Stimulated activated CD4-positive, alpha-beta T cell treated with anti-CD3 and anti-CD28 coated beads, Interleukin-1b, Interleukin-23, amount 100 ng/mL, for 1 hour (primary cell): ENCODE measurements at places on chromosomes 12 and 14.

DNA sequence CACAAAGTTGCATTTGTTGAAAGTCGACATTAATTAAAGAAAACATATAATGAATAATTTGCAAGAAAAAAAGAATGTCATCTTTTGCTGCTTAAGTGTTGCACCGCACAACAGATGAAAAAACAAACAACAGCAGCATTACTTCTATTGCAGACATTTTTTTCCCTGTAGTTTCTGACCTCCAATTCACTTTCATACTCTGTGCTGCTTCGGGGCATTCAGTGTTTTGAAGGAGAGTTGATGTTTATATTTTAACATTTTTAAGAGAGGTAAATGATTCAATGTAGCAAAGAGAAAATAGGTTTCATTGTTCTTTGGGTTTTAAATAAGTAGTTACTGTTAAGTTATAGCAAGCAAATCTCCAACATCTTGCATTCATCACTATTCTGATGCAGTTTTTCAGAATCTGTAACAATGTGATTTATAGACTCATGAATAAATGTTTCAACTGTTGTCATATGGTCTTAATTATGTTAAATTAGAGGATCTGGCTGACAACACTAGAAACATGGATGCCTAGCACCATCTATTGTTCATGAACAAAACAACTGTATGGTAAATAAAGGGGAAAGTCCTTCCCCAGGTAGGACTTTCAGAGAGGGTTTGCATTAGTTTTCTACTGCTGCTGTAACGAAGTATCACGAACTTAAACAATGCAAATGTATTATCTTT lies 168.1 kb downstream of the BCAT1 start:
- DNase-seq: no peak

- DNase-seq: no peak
Observed at GRCh38 chr12:115756271-115756670, 521.2 kb downstream of the MED13L start.

DNA sequence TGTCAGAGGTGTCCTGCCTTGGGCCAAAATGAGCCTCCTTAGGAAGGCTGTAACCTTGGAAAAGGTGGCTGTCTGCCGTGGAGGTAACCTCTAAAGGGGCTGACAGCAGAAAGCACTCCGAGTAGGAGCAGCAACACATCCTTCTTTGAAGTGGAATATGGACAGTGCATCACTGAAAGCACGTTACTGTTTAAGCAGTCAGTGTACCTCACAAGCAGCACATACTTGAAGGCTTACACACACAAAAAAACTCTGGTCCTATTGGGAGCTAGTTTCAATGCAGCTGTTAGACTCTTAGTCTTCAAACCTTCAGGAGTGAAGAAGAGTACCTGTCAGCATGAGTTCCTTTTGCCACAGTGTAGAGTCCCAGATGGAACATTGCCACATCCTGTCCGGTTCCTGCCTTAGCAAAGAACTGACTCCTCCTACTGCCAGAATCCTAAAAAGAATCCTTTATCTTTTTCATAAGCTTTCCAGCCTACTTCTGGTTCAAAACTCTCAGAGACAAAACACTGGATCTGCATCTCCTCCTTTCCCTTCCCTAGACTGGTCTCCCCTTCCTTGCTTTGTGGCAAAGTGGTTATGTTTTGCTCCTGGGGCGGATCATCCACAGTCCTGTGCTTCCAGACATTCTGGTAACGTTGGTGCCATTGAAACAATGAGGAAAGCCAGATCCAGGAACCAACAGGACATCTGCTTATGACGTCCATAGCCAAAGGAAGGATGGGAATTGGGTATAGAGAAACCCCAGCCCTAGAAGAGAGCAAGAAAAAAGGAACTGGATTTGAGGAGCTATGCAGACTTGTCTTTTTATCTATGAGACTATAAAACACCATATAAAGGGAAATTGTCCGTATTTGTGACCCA lies 8.5 kb upstream of the MDM1 start:
- DNase-seq: no peak

DNA sequence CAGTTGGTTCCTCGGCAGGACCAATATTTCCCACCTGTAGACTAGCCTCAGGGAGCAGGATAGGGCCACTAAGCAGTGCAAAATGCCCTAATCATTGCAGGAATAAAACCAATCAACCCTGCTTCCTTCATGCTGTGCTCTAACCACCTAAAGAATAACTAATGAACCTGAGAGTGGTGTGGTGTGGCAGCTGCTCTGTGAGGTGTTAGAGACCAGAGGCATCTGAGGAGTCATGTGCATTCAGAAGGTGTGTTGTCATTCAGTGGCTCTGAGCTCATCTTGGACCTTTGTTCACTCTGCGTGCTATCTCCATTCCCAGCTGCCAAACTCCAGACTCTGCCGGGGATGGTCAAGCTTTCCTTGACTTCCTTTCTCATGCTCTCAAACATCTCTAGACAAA lies 136.7 kb upstream of the EGLN3 start:
- no peak for DNase-seq

DNA sequence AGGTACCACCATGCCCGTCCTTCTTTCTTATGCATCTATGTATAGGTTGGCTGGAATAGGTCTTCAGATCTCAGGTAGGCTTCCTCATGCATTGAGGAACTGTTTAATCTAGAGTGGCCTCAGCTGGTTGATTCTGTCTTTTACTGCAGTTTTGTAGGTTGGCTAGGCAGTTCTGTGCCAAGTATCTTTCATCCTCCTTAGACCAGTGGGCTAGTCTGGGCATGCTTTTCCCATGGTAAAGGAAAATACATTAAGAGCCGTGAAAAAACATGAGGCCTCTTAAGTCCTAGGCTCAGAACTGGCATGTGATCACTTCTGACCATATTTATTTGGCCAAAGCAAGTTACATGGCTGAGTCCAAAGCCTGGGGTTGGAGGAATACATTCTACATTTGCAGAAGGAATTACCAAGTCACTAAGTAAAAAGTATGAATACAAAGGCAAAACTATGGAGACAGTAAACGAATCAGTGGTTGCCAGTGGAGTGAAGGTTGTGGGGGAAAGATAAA lies 137.3 kb downstream of the WIF1 start:
- no peak for DNase-seq

DNA sequence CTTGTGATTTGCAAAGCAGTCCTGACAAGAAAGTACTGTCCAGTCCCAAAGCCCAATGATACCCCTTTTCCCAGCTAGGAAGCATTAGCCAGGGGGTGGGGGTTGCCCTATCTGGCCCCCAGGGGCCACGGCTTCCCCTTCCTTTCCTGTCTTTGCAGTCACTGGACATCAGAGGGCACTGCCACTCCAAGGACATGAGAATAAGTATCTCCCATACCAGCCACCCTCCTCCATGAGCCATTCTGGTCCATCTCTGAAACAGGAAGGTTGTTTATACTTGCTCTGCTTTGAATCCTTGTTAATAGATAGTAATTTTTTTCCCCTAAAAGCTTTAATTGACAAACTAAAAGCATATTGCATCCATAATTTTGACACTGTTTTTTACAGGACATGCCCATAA lies 29.7 kb downstream of the RBM19 start:
- DNase-seq: no peak

DNA sequence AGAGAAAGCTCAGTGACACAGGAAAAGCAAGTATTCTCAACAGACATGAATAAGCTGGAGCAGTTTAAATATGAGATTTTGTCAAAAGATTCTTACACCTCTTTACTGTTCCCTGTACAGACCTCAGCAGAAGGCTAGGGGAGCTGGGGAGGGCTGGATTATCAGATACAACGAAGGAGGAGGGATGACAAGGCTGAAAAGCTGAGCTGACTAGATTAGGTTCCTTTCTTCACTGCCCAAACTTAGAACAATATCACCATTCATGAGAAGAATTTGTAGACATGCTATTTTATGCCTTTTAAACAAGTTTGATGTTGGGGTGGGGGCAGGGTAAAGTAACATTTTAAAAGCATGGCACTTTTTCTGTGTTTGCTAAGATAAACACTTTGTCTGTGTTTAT lies 611.1 kb downstream of the AACS start:
- DNase-seq: no peak

GRCh38 chr14:37594238-37594970 lies 645 bp downstream of the FOXA1 start:
- no peak for DNase-seq

DNA sequence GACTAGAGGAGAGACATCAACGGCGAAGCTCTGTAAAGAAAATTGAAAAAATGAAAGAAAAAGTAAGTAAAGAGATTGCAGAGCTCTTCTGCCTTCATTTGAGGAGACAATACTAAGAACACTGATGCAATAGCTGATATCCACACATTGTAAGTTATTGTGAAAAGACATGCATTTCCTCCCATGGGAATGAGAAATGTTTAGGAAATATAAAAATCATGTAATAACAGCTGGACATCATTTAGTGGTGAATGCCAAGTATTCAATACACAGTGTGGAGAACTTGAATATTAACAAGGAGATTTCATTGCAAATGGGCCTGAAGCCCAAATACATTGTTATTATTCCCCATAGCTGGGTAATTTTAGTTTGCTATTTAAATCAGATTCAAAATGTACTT lies 179.2 kb downstream of the KICS2 start:
- DNase-seq: no peak

- no peak for DNase-seq
Observed at GRCh38 chr14:74911704-74912103, 11.4 kb downstream of the RPS6KL1 start.

DNA sequence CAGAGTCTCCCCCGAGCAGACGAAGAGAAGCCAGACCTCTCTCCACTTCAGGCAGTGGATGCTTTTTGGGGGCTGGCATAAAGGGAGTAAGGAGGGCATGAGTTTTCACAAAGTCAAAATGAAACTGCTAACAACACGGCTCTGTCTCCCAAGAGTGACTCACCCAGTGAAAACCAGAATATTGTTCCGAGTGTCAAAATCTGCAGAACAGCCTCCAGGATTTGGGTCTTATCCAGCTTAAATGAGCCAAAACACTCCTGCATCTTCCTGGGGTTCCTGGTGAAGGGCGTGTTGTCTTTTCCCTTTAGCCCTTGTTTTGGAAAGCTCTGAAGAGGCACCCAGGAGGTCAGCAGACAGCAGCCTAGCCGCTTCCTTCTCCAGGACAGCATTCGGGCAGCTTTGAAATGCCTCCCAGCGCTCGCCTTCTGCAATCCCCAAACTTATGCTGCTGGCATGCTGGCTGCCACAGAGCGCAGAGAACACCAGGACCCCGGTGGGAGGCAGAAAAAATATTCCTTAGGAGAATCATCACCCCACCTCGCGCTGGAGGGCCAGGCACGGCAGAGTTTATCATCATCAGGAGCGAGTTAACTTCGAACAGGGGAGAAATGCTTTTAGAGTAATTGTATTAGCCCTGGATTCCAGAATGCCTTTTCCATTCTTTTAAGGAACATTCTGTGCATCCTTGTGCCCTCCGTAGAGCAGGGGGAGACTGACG lies 117.7 kb upstream of the NCOR2 start:
- DNase-seq: no peak

- DNase-seq: no peak
Observed at GRCh38 chr14:97571201-97571600, 774.0 kb downstream of the VRK1 start.

DNA sequence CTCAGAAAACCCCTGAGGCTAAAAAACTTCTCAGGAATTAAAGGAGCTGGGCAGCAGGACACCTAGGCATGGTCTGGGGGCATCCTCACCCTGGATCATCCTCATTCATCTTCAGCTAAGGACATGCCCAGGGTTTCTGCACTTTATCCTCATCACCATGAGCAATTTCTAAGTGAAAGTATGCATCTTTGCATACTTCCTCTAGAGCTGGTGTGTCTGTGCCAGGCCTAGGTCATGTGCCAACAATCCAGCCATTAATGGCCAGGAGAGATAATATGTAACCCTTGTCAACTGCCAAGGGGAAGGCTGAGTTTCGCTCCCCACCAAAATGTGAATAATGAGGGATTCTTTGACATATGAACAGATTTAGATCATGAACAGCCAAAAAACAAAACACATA lies 160.5 kb downstream of the KITLG start:
- DNase-seq: no peak

- DNase-seq: no peak
Observed at GRCh38 chr12:3673981-3674708, 78.8 kb downstream of the CRACR2A start.

GRCh38 chr14:29486132-29486531 lies 441.5 kb downstream of the PRKD1 start:
- DNase-seq: no peak

DNA sequence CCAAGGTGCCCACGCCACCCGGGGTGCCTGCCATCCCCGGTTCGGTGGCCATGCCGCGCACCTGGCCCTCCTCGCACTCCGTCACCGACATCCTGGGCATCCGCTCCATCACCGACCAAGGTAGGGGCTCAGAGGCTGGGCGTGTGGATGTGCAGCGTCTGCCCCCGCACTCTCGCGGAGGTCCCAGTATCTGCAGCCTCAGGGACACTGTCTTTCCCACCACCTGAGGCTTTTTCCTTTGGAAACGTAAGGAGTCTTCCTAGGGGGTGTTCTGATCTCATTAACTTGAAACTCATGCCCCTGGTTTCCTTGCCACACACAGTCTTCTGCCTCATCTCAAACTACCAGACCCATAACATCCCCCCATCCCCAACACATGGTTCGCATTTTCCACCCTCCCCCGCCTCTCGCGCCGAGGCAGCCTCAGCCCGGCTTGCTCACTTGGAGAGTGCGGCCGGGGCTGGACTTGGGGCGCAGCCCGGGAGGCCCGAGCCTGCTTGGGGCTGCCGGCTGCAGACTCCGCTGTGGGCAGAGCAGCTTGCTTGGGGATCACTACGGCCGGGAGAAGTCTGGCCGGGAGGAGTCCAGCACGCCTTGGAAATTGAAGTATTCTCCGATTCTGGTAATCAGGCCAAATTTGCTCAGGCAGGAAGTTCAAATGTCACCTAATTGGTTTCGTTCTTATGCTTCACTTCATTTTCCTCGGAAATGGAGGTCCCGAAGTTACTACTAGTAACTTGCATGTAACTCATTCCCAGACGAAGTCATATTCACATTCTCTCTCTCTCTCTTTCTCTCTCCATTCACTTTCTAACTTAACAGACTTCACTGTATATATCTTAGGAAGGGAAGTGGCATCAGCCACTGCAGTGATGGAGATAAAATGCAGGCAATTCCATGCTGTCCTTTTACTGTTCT lies 2.0 kb downstream of the PAX9 start:
- DNase-seq: no peak

- no peak for DNase-seq
Observed at GRCh38 chr12:123942238-123942653, 30.4 kb downstream of the CCDC92 start.

GRCh38 chr12:72388322-72388721 lies 116.2 kb downstream of the TRHDE start:
- no peak for DNase-seq
